NCI-H510A (cell line): ENCODE measurements at places on chromosomes 3 and 15.

DNA sequence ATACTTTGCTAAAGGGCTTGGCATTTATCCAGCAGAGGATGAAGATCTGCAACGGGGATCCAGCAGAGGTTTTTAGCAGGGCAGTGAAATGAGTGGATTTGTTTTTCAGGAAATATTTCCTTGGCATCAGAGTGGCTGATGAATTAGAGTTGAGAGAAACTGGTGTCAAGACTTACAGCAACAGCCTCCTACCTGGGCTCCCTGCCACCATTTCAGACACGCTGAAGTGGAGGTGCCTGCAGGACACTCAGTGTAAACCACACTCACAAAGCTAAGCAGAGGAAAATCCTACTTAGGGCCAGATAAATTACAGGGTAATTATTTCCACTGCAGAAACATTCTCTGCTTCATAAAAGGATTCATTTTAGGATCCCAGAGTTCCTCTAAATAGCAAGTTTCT, 519.7 kb downstream of the FGF12 start:
- peak; percentile 32 for DNase-seq

GRCh38 chr15:40163657-40164416, 3.0 kb downstream of the BUB1B start:
- DNase-seq, result no peak

DNA sequence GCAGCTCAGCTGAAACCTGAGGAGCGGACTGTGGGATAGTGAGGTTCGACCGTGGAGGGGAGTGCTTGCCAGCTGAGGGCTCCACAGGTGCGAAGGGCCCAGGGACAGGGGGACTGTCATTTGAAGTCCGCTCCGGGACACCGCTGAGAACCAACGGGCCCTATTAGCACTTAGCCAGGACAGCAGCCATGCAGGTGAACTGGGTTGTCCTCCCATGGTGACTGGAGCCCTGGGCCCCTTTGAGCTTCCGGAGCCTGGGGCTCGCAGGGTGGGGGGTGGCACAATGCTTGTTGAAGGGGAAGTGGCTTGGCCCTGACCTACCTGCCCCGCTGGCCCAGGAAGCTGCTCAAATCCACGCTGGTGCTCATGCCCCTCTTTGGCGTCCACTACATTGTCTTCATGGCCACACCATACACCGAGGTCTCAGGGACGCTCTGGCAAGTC, 24.7 kb downstream of the PTH1R start:
- no peak for DNase-seq

DNA sequence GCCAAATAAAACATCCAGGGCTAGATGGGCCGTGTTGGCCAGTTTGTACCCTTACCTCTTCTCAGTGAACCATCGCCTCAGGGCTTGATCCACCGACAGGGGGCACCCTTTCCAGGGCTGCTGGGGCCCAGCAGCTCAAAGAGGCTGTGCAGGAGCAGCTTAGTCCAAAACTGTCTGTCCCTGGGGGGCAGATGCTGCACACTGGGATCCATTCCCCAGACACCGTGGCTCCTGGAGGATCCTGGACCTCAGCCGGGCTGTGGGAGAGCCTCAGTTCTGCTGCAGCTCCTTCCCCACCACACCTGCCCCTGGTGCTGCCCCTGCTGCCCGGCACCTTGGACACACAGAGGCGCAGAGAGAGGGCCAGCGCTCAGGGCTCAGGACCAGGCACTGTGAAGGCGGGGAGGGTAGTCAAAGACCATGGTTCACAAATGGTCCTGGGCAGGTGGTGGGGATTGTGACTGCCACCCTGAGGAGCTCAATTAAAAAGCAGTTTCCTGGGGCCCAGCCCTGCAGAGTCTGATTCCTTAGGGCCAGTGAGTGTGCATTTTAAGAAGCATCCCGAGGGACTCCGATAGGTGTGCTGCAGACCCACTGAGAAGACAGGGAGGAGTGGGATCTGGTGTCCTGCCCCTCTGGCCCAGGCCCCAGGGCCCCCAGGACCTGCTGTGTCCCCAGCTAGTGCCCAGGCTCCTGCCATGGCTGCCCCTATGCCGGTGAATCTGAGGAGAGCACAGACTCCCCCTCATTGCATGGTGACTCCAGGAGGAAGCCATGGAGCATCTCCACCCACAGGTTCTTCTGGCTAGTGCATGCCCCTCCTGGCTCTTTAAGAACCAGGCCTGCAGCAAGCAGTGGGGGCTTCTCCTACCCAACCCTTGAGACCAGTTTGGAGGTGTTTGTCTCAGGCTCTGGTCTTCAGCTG, 86.5 kb upstream of the PRR20G start:
- DNase-seq, result no peak

DNA sequence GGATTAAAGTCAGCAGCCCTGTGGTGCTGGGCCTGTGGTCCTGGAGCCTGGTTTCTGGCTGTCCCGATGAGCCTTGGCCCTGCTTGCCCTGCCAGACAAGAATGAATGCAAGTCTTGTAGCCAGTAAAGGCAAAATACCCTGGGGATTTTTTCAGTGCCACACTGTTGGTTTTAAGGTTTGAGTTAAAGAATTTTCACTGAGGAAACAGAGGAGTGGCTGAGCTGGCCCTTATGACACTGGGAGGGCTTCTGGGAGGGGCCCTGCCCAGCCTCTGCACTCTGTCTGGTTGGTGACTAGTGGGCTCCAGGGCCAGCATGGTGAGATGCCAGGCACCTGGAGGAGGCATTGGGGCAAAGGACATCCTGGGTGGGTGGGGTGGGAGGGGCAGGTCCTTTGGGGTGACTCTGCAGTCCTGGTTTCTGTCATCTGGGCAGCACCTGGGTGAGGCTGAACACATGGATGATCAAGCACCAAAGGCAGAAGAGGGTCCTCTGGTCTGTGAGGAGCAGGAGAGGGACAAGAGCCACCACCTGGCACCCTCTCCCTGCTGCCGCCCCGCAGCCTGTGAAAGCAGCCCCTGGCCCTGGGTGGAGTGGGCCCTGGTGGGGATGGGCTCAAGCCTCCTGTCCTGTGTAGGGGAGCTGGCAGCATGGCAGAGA, 12.5 kb upstream of the PLA2G4E start:
- DNase-seq, result no peak

- no peak for DNase-seq
These were observed 23.1 kb downstream of the SLC30A4 start for GRCh38 chr15:45499426-45499825.

DNA sequence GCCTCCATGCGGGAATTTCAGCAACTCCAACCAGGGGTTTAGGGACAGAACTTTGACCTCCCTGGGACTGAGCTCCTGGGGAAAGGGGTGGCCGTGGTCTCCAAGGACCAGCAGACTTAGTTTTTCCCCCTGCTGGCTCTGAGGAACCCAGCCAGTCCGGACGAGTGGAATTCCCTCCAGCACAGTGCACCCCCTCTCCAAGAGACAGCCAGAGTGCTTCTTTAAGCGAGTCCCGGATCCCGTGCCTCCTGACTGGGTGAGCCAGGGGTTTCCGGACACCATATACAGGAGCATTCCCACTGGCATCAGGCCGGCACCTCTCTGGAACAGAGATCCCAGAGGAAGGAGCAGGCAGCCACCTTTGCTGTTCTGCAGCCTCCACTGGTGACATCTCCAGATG, 459.5 kb downstream of the OCA2 start:
- DNase-seq, result no peak

- DNase-seq, result no peak
These were observed 124.3 kb downstream of the FBLN2 start for GRCh38 chr3:13673207-13673606.

DNA sequence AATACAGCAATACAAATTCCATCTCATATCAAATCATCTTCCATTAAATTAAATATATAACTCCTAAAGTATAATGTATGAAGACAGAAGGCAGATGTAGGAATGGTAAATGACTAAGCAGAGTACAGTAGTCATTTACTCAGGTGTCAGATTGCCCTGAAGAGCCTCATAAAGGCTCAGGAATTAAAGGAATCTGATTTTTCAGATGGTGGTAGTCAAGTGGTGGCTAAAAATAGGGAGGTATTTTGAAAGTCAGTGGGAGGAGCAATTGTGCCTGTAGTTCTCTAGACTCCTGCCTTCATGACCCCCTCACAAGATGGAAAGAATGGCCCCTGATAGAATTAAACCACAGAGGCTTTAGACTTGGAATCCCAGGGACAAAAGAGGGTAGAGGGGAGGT, 142.7 kb upstream of the SYNPR start:
- peak; percentile 19 for DNase-seq

DNA sequence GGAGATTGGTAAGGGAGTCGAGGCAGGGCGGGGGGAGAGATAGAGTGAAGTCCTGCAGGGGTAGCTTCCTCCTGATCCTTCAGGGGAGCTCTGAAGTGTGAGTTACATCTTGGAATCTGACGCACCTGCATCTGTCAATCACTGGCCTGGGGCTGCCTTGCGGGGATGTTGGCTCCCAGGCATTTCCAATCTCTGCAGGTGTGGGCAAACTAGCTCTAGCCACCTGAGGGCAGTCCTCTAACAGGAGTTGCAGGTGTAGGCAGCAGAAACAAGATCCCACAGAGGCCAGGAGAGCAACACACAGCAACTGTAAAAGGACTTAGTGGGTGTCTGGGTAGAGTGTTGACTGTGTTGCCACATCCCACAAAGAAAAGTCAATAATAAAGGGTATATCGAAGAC, 63.6 kb downstream of the ZNF621 start:
- DNase-seq, result no peak

GRCh38 chr3:105629718-105630117, 239.1 kb downstream of the CBLB start:
- no peak for DNase-seq

GRCh38 chr3:42381551-42382082, 28.8 kb downstream of the LYZL4 start:
- no peak for DNase-seq
